Activated effector memory CD4-positive, alpha-beta T cell treated with Interleukin-2 at 50 U/mL for 16 hours (primary cell): ENCODE measurements at places on chromosomes 13 and 19.

- no peak for DNase-seq
Observed at GRCh38 chr19:1237754-1238368, at the start of gene CBARP. Gene CBARP, minus strand, starts transcription at chr19:1238005. Its CDS starts 1,905 bp downstream, at chr19:1236100.

- DNase-seq: no peak
Observed at GRCh38 chr13:30585748-30586262, 31.9 kb upstream of the USPL1 start.

DNA sequence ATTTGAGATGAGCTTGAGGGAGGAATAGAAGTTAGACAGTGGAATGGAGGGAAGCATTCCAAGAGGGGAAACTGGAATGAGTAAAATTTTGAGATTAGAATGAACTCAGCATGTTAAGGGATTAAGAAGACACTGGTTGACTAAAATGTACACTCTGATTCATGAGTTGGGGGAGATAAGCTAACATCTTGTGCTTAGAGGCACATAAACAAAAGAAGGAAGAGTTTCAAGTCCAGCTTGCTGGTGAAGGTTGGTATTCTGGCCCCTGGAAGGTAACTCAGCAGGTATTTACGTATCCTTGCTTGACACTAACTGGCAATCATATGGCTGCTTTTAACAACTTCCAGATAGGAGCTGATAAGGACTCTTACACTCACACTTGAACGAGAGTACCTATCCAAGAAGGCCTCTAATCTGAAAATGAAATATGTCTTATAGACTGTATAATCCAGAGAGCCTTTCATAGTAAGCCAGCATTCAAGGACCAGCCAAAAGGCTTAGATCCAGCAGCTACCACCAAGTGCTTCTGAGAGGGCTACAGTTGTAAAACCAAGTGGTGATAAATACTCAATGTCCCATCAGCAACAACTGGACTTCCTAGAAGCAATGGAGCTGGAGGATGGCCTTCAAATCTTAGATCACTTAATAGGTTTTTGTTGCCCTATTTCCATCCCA lies 149.7 kb upstream of the SERP2 start:
- no peak for DNase-seq

GRCh38 chr13:110129076-110129475 lies 177.9 kb downstream of the COL4A1 start:
- no peak for DNase-seq

- no peak for DNase-seq
Observed at GRCh38 chr19:406971-407510, 1.9 kb downstream of the C2CD4C start.

GRCh38 chr13:27952876-27953675 lies 16.0 kb downstream of the CDX2 start:
- DNase-seq: no peak

- DNase-seq: no peak
Observed at GRCh38 chr13:95494082-95494681, 58.3 kb upstream of the CLDN10 start.

GRCh38 chr13:77379508-77379907 lies 52.6 kb upstream of the MYCBP2 start:
- DNase-seq: no peak

- DNase-seq: no peak
Observed at GRCh38 chr13:22161871-22162270, 491.0 kb downstream of the FGF9 start.

DNA sequence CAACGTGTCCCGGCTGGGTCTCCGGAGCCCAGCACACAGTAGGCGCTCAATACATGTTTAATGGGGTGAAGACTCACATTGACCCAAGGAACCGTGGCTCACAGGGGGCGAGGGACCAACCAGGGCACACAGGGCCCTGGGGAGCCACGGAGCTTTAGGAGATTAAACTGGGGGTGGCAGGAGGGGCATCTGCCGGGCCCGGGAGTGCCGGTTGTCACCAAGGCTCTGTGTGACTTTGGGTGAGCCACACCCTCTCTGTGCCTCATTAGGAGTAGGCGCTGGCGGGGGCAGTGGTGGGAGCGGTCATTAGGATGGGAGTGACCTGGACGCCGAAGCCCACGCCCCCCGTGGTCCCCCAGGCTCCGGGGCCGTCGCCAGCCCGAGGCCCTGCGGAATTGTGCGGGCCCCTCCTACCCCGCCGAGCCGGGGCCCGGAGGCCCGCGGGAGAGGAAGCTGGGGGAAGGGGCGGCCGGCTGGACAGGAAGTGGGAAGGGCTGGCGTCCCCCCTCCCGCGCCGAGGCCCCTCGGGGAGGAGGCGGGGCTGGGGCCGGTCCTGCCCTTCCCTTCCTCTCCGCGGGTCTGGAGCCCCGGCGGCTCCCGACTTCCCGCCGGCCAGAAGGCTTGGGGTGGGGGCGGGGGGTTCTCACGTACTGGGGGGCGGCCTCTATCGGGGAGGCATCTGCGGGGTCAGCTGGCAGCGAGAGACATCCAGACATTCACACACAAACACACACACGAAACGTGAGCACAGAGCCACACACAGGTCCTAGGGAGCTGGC lies 1.8 kb upstream of the SSBP4 start:
- DNase-seq: no peak

DNA sequence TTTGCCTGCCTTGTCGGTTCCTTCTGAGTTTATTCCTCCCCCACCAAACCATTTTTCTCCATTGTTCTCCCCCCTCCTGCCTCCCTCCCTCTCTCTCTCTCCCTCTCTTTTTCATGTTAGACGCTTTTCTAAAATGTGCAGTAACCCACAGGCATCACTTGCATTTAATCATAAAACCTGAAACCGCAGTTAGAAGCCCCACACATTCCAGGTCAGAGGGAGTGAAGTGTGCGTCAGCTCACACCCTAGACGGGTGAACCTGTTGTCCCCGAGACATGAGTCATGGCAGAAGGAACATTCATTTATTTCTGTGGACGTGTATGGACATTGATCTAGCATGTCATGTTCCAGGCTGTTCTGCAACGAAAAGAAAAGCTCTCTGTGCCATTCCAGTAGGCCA lies 19.9 kb downstream of the ONECUT3 start:
- no peak for DNase-seq

- no peak for DNase-seq
Observed at GRCh38 chr13:26060357-26060756, 8.5 kb upstream of the SHISA2 start.

GRCh38 chr13:97387890-97388289 lies 46.1 kb upstream of the RAP2A start:
- DNase-seq: no peak

GRCh38 chr19:17415121-17415520 lies 4.7 kb upstream of the MVB12A start:
- no peak for DNase-seq

DNA sequence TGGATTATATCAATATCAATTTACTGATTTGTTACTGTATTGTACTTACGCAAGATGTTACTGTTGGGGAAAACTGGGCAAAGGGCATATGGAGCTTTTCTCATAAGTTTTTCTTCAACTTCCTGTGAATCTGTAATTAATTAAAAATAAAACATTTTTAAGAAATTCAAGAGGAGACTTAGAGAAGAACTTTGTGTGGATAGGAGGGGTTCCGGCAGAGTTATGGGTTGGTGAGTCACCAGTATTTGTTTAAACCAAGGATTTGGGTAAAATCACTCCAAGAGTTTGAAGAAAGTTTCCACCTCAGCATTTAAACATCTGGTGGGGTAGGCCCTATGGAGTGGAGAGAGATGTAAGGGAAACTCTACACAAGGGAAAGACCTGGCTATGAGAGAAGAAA lies 379.6 kb downstream of the TSHZ3 start:
- DNase-seq: no peak

DNA sequence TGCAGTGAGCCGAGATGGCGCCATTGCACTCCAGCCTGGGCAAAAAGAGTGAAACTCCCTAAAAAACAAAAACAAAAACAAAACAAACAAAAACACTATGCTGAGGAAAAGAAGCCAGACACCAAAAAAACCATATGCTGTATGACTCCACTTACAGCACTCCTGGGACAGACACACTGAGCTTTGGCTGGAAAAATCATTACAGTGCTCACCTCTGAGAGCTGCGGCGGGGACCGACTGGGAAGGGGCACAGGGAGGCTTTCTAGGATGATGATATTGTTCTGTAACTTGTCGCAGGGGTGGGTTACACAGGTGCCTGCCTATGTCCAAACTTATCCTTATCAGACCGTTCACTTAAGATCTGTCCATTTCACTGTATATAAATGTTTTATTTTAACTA lies 7.8 kb downstream of the PNMA8A start:
- DNase-seq: no peak

GRCh38 chr13:108270442-108270841 lies 924 bp downstream of the TNFSF13B start:
- DNase-seq: no peak

- no peak for DNase-seq
Observed at GRCh38 chr13:101970341-101970740, 431.5 kb downstream of the FGF14 start.

DNA sequence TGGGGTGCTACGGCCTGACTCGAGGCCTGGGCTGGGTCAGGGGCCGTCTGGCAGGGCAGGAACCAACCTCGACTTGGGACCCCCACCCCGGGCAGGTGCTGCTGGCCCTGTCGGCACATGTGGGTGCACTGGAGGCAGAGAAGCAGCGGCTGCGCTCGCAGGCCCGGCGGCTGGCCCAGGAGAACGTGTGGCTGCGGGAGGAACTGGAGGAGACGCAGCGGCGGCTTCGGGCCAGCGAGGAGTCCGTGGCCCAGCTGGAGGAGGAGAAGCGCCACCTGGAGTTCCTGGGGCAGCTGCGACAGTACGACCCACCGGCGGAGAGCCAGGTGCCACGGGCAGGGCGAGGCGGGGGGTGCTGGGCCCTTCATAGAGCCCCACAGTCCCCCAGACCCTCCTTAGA lies 5.9 kb downstream of the KLC3 start:
- DNase-seq: no peak

DNA sequence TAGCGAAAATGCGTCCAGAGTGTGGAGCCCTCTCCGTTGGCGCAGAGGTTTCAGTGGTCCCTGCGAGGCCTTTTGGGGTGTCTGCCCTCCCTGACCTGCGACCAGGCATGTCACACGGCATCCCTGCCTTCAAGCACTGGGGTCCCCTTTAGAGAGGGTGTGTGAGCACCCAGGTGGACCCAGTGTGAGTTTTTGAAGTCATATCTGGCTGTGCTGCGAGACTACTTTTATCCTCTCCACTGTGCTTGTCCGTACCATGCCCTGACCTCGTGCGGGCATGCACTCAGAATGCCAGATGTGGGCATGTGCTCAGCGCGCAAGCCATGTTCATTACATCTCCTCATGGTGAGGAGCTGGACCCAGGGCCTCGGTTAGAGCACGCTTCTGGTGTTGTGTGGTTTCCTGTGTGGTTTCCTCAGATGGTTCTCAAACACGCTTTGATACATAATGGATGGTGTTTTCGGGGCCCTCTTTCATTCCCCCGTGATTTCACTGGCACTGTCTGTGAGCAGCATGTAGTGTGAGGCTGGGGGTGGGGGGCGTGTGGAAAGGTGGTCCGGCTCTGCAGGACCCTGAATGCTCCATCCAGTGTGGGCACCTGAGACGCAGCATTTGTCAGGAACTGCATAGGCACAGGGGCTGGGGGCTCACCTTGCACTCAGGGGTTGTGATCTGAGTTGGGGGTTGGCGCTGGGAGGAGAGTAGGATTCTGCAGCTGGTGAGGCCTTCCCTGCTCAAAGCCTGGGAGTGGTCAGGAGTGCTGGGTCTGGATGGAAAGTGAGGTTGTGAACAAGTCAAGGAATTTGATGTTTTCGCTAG lies 2.3 kb downstream of the TFDP1 start:
- no peak for DNase-seq

DNA sequence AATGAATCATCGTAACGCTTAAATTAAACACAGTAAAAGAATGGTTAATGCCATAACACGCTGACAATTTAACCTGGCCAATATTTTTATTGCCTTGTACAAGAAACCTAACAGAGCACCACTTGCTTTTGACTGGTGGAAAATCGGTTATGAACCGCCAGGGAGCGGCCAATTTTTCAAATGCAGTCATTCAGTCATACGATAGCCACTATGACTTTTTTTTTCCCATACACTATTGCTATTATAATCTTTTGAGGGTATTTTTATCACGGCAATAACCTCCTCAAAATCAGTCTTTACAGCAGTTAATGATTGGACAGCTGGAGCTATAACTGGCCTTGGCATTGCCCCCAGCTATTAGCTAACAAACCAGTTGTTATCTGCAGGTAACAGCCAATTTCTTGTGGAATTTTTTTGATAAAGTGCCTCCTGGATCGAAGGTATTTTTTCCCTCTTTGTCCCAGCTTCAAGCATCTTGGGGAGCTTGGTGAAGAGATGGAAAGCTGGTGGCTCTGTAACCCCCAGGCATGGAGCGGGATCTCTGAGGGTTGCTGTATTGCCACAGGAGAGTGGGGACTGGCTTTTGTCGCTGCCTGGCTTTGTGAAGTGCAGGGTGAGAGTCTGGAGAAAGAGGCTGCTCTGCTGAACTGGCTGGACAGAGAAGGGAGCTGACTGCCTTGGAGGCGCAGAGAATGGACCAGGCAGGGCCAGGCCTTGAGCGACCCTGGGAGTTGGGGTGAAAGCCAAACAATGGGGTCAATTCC lies 198.4 kb upstream of the ZNF536 start:
- no peak for DNase-seq

DNA sequence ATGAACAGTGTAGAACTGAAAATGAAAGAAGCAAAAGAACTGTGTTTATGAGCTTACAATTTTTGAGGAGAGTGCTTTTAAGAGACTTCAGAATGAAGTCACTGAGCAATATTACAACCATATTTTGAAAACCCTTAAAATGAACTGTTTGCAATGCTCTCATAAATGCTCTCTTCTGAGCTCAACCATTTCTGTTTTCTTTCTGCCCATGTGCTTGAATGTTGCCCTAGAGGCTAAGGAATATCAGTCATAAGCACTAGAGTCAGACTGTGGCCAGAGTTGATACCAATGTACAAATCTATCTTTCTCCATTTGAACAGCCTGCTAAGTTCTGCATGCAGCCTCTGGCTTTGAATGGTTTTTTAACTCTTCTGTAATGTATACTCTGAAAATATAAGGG lies 1092.8 kb downstream of the PCDH9 start:
- DNase-seq: no peak

- no peak for DNase-seq
Observed at GRCh38 chr13:98098516-98098915, 44.4 kb upstream of the FARP1 start.

GRCh38 chr13:87754097-87754496 lies 82.9 kb downstream of the SLITRK5 start:
- no peak for DNase-seq
